Activated CD8-positive, alpha-beta memory T cell treated with anti-CD3 and anti-CD28 coated beads, Interleukin-2, amount 10 ng/mL, durations not matched to agents 7 days and 5 days (primary cell): ENCODE measurements at places on chromosomes 16 and 17. TPM values are rescaled to one million over a fixed set of nuclear protein-coding genes. Genes with fewer than 3 reads are reported as not detected.

DNA sequence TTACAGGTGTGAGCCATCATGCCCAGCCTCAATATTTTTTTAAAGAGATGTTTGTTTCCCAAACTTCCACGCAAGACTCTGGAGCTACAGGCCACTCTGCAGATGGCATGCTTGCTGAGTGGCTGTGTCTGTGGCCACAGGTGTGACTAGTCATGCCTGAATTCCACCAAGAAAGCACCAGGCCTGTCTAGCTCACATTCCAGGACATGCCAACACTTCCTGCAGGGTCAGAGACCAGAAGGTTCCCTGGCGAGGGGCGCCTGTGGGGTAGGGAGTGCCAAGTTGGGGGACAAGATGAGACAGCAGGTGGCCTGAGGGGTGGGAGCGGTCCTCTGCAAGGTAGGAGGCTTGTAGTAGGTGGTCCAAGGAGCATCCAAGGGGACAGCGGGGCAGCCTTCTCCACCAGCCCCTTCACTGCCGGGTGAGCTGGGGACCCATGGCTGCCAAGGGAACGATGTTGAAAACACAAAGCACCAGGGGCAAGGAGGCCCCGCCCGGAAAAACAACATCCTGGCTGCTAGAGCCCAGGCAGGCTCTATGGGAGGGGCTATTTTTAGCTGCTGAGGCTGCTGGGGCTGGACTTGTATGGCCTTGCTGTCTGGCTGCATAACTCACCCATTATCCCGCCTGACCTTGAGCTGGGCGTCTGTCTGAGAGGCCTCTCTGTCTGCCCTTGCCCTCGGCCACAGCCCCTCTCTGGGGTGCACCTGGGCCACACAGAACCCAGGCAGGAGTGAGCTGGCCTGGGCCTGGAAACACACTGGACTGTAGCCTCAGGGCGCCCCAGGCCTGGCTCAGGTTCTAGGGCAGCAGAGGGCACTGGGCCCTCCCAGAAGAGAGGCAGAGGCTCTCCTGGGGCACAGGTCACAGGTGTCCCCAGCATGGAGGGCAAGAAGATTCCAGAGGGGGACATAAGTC, 5.7 kb downstream of the TRIM47 start:
- no peaks in the 10 kb centered on the region for H3K36me3 ChIP-seq
- peak overlapping the region; percentile 94 for H3K27ac ChIP-seq
- H3K27me3 ChIP-seq: peaks cover 2% of the 10 kb centered on the region
- no peak overlapping the region for H3K4me3 ChIP-seq

DNA sequence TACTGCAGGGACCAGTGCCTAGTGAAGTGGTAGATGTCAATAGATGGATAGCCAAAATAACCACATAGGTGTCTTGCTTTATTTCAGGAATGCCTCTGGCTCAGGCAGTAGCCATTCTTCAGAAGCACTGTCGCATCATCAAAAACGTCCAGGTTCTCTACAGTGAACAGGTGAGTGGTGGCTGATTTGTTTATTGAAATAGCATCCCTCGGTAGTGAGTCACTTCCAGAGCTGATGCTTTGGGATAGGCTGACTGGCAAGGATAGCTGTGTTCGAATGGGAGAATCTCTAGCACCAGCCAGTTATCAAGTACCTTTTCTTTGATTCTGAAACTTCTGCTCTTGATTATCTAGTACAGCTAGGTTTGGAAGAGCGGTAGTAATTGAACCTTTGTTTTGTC, 10.3 kb downstream of the PHAF1 start:
- no peaks in the 10 kb centered on the region for H3K27me3 ChIP-seq
- no peak overlapping the region for H3K4me3 ChIP-seq
- peaks cover 12% of the 10 kb centered on the region for H3K36me3 ChIP-seq

DNA sequence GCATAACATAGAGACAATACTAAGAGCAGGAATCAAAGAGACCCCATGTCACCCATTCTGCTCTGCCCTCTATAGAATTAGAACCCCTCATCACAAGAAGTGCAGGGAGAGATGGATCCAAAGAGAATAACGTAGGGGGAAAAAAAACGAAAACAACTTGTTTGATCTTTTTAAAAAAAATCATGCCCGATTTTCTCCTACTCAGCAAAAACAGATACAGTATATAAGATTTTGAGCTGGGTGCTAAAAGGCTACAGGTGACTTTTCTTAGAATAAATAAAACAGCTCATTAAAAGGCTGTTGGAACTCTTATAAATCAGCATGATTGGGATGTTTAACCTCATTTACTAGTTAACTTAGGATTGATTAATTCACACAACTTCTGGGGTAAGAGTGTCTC, 17.4 kb downstream of the UBN1 start:
- peaks cover 5% of the 10 kb centered on the region for H3K4me1 ChIP-seq
- no peak overlapping the region for H3K27ac ChIP-seq
- no peaks in the 10 kb centered on the region for H3K27me3 ChIP-seq
- DNase-seq: no peak
- peaks cover 21% of the 10 kb centered on the region for H3K36me3 ChIP-seq
- H3K4me3 ChIP-seq: no peak overlapping the region

- no peak overlapping the region for H3K4me3 ChIP-seq
- no peaks in the 10 kb centered on the region for H3K27me3 ChIP-seq
- H3K27ac ChIP-seq: no peak overlapping the region
- H3K36me3 ChIP-seq: no peaks in the 10 kb centered on the region
- H3K4me1 ChIP-seq: no peaks in the 10 kb centered on the region
- DNase-seq: no peak
These were observed 220.6 kb upstream of the ZFHX3 start for GRCh38 chr16:73268366-73268993.

The TPSD1 gene
- total RNA-seq: not detected

- no peak overlapping the region for H3K27ac ChIP-seq
- DNase-seq: no peak
- H3K4me3 ChIP-seq: no peak overlapping the region
- no peaks in the 10 kb centered on the region for H3K4me1 ChIP-seq
These were observed 197.2 kb downstream of the RGS9 start for GRCh38 chr17:65334406-65334805.

GRCh38 chr17:72296456-72296855, 175.6 kb downstream of the SOX9 start:
- no peaks in the 10 kb centered on the region for H3K27me3 ChIP-seq
- no peak overlapping the region for H3K4me3 ChIP-seq
- H3K4me1 ChIP-seq: no peaks in the 10 kb centered on the region
- no peak overlapping the region for H3K27ac ChIP-seq
- no peak for DNase-seq
- H3K36me3 ChIP-seq: no peaks in the 10 kb centered on the region

DNA sequence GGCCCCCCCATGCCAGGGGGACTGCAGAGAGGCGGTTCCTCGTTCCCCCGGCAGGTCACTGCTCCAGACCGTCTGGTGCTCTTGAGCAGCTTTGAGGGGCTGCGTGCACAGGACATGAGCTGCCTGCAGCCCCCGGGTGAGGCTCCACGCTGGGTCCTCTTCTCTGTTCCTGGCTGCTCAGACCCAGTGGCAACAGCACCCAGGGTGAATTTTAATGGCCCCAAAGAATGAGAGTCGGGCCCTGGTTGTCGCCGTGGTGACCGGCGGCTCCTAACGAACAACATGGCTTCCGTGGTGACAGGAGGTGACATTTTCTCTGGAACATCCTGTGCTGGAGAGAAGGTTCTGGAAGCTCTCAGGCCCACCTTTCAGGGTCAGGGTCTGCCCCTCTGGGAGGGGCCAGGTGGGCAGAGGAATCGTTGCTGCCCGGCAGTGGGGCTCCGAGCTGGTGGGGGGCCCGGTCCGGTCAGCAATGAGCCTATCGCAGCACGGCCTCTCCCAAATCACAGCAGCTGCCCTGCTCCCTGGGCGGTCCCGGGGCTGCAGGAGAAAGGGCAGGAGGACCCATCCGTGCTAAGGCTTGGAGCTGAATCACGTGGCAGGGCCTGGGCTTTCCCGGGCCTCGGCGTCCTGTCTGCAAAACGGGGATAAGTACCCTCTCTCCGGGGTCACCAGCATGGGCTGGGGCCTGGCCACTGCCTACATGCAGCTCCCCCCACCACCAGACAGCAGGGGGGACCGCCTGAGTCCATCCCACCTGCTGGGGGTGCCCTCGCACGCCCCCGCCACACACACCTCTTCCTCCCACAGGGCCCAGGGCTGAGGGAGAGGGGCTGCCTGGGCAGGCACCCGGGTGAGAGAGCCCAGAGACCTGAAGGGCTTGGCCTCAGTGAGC, 3.4 kb upstream of the C1QTNF8 start:
- H3K36me3 ChIP-seq: no peaks in the 10 kb centered on the region
- H3K27ac ChIP-seq: no peak overlapping the region
- H3K4me3 ChIP-seq: no peak overlapping the region

The FZD2 gene
- 0.30 TPM for total RNA-seq
